ENCODE measurements at places on chromosomes 11 and 22.

DNA sequence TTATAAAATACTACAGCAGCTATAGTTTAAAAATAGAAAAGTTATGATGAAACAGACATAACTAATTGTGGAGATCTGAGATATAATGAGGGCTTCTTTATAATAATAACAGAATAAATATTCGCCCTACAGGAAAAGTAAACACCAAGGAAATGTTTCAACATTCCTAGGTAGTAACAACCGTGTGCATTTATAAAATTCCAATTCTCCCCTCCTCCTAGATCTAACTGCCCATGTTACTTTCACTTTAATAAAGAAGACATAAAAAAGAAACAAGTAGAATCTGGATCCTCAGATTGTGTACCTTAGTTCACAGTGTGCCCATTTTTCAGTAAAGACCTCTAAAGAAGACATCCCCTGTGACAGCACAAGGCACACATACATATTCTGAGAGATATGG lies 57.8 kb upstream of the MN1 start:
- no peak for DNase-seq

DNA sequence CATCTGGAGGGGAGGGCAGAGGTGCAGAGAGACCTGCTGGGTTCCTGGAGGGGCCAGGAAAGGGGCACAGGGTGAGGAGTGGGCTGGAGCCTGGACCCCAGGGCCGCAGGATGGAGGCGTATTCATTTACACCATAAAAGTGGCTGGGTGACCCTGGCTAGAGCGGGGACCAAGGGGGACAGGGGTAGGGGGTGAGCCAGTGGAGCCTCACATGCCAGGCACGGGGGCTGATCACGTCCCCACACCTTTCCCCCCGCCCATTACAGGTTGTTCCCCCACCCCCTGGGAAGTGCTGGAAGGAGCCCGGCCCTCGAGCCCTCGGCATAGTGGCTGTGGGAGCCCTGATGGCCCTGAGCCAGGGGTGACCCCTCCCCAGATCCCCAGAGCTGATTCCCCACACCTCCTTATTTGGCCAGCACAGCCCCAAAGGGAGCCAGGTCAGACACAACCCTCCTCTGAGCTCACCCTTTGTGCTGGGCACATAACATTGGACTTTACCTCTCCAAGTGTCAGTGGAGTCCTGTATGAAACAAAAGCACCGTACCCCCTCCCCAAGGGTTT lies 781 bp downstream of the TCIRG1 start:
- DNase-seq = peak; percentile 67

DNA sequence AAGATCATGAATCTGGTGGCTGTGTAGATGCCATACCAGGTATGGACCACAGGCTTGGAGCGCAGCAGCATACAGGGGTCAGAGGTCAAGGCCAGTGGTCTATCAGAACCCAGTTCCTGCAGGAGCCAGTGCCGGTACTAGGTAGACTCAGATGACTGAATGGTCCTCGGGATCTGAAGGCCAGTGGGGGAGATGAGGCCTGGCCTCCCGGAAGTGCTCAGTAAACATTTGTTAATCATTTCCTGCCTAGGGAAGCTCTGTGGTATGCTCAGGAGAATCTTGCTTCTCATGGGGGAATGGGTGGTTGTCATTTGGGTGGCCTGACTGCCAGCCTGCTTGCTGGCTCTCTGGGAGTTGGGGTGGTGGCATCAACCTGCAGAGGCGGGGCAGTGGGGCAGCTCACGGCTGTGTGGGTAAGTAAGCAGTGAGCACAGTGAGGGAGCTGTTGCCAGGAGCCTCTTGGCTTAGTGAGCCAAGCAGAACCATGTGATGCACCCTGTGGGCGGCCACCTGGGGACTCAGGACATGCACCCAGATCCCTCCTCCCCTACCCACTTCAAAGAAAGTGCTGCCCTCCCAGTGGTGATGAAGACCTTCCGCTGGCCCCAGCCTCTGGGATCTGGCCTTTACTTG lies 33.0 kb downstream of the PTPRJ start:
- DNase-seq = peak; percentile 74

DNA sequence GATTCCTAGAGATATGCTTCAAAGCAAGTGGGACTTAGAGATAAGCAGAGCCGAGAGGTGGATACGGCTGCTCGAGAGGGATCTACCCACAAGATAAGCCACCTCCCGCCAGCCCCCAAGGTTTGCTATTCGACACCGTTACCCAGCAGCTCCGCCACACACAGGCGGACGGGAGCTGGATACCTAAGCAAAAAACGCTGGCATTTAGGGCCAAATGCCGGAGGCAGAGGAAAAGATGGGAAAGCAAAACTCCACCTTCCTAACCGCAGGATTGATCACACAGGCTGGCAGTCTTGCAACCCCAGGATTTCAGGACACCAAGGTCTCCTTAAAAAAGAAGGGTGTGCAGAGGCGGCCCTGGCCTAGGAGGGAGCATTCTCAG lies 709 bp downstream of the FTH1 start:
- peak; percentile 70 for DNase-seq

- no peak for DNase-seq
These were observed 84.3 kb downstream of the GDPD4 start for GRCh38 chr11:77217156-77217555.

- no peak for DNase-seq
These were observed 3.0 kb downstream of the CENATAC start for GRCh38 chr11:119000906-119001305.

DNA sequence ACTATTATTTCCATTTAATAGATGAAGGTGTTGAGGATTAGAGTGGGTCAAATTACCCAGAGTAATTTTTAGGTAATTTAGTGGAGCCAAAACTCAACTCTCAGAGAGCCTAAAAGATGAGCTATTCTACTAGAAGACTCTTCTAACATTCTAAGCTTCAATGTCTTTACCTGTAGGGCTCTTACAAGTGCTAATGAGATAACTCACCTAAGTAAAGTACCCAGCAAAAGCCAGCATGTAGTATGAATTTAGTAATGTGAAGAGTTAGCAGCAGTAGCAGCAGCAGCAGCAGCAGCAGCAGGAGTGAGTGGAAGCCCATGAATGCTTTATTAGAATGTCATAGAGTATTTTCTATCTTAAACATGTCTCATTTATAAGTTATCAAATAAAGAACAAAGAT lies 1239.2 kb downstream of the FAM181B start:
- DNase-seq = no peak

DNA sequence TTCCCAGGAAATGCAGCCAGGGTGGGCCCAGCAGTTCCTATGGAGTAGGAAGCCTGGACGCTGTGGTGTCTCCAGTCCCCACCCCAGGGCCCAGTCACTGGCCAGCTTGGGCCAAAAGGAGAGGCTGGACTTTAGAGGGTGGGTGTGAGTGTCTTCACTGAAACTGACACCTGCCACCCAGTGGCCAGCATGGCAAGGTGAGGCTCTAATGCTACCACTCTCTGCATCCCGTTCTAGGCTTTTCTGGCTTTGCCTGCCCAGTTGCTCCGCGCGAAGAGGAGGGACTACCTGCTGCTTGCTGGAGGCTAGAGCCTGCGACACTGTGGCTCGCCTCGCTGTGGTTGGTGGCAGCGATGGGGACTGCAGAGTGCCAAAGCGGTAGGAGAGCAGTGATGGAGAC lies 35.4 kb downstream of the C22orf42 start:
- no peak for DNase-seq

DNA sequence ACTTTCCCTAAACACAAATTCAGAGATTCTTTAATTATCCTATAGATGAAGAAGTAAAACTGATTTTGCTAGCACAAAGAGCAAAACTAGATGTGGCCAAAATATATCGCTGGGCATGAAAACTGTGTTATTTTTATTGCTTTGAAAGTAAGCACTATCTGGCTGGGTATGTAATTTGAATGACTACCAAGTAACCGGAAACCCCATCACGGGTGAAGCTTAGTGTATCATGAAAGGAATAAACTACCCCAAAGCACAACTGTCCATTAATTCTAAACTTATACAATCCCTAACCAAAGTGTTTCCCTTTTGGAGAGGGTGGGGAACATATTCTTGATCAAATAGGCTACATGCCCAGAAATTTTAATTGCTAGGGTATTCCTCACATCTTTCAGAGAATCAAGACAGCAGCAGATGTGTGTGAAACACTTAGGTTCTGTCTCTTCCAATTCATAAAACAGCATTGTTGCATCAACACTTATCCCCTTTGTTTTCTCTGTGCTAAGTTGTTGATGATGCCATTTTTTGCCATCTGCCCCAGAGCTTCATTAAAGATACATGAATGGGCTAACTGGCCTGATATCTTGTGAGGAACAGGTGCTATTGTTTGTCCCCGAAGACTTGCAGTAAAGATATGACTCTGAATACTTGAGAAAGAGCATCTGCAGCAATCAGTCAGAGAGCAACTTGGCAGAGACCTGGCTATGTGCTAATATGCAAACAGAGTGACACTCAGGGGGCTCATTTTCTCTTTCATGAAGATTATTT lies 238.2 kb downstream of the SOX6 start:
- no peak for DNase-seq

GRCh38 chr11:84313830-84314359 lies 1027.7 kb upstream of the CCDC90B start:
- no peak for DNase-seq

- no peak for DNase-seq
These were observed 54.1 kb downstream of the GRIK4 start for GRCh38 chr11:120565466-120566155.

GRCh38 chr11:118740892-118741291 lies 50.1 kb downstream of the DDX6 start:
- DNase-seq = no peak

GRCh38 chr11:68826726-68827125 lies 15.0 kb downstream of the CPT1A start:
- DNase-seq = no peak

- peak; percentile 86 for DNase-seq
These were observed 9.2 kb upstream of the CELSR1 start for GRCh38 chr22:46546466-46547178.

DNA sequence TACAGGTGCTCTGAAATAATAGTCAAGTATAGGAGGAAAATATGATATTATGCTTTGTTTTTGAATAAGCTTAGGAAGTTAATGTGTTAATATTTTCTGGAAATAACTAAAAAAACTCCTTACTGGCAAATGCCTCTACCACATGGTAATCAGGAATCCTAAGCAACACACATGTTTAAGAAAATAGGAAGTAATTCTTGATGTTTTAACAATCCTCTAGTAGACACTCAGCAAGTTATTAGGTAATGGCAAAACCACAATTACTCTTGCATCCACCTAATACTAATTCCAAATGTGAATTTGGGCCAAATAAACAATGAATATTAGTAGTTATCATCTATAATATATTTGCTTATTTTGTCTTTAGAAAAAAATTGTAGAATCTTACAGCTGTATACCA lies 53.6 kb downstream of the SLC35F2 start:
- DNase-seq = no peak

- DNase-seq = peak; percentile 83
These were observed 1.4 kb upstream of the KREMEN1 start for GRCh38 chr22:29071261-29072045.

GRCh38 chr11:57502376-57502775 lies 13.1 kb downstream of the SLC43A1 start:
- DNase-seq = no peak

GRCh38 chr11:60165538-60165937 lies 17.3 kb downstream of the MS4A6A start:
- DNase-seq = no peak

DNA sequence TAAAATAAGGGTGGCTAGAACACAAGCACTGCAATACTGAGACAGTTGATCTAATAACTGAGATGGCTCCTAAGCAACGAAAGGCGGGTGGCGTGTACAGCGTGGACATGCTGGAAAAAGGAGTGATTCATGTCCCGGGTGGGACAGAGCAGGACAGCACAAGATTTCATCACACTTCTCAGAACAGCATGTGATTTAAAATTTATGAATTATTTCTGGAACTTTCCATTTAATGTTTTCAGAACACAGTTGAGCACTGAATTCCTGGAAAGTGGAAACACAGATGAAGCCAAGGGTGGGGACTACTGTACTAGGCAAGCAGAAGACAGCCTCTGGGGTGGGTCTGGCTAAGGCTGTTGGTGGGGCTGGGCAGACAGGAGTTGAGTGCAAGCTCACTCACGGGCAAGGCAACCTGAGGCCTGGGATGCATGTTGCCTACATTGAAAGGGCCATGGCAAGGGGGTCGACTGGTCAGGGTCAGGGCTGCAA lies 165.6 kb upstream of the DDI1 start:
- DNase-seq = no peak

- no peak for DNase-seq
These were observed 61.6 kb upstream of the CDON start for GRCh38 chr11:126124231-126124661.

GRCh38 chr22:21815958-21816357 lies 51.5 kb downstream of the MAPK1 start:
- DNase-seq = no peak

- peak; percentile 52 for DNase-seq
These were observed 10.5 kb downstream of the AASDHPPT start for GRCh38 chr11:106087815-106088435.

DNA sequence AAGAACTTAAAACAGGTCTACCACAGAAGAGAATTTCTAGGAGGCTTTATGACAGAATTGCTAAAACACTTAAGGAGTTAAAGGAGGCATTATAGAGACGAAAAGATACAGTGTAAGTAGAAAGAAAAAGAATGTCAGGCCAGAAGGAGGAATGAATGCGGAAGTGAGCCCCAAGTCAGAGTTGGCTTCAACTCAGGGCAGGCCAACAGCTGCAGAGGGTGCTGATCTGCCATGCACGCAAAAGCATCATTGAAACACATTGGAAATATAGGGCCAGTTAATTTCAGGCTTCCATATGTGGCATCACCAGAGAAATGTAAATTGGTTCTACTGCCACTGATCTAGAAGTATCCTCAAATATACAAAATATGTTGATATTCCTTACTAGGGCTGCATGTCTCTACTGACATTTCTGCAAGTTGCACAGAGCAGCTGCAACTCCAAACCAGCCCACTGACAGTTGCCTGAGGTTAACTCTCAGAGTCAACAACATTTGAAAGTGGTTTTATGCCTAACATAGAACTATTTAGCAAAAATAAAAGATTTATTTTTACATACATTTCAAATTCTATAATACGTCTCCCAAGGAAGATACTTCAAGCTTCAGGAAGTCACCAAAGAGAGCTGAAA lies 324.1 kb downstream of the C11orf87 start:
- DNase-seq = no peak

GRCh38 chr11:116119158-116119557 lies 614.9 kb upstream of the CADM1 start:
- no peak for DNase-seq

GRCh38 chr11:63019506-63019905 lies 3.9 kb upstream of the SLC22A8 start:
- no peak for DNase-seq

GRCh38 chr22:22463855-22464540 lies 44.5 kb downstream of the ZNF280B start:
- DNase-seq = no peak

DNA sequence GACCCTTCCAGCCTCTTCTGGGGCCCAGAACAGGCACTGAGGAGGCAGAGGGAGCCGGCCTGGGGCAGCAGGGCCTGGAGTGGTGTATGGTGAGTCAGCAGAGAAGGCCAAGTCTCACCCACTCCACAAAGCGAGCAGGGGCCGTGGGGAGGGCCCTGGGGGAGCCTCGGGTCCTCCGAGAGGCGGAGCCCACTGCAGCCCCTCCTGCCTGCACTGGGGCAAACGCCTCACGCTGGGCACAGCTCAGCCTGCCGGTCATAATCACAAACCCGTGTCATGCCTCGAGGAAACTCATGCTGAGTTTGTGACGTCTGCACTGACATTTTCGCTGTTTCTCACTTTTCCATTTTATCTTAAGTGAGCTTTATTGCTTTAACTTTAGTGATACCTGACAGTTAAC lies 38.4 kb downstream of the TOLLIP start:
- DNase-seq = no peak
